Coronary artery (tissue), 2 donors: ENCODE measurements at places on chromosomes 5 and 9.

GRCh38 chr5:18072600-18072999 lies 438.3 kb downstream of the TAF11L14 start:
- DNase-seq, result no peak

GRCh38 chr9:95055851-95056551 lies 261.5 kb downstream of the FANCC start:
- DNase-seq, result no peak

GRCh38 chr5:52360985-52361384 lies 426.7 kb upstream of the ITGA1 start:
- no peak for DNase-seq

- no peak for DNase-seq
Measured at GRCh38 chr5:9543311-9543920, 2.5 kb downstream of the SEMA5A start.

- DNase-seq, result no peak
Measured at GRCh38 chr5:153573326-153574033, 83.0 kb downstream of the GRIA1 start.

DNA sequence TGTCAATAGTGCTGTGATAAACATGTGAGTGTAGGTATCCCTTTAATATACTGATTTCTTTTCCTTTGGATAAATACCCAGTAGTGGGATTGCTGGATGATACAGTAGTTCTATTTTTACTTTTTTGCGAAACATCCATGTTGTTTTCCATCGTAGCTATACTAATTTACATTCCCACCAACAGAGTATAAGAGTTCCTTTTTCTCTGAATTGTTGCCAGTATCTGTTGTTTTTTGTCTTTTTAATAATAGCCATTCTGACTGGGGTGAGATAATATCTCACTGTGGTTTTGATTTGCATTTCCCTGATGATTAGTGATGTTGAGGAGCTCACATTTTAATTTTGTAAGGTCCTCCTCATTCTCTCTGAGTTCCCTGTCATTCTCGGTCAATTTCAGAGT lies 71.1 kb upstream of the NFIL3 start:
- no peak for DNase-seq

DNA sequence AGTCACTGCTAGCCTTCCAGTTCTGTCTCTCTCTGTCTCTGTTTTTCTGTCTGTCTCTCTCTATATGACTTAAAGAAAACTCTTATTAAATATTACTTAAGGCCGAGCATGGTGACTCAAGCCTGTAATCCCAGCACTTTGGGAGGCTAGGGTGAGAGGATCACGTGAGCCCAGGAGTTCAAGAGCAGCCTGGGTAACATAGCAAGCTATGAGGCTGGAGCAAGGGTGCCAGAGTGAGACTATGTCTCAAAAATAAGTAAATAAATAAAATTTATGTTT lies 1.7 kb upstream of the GBGT1 start:
- no peak for DNase-seq

DNA sequence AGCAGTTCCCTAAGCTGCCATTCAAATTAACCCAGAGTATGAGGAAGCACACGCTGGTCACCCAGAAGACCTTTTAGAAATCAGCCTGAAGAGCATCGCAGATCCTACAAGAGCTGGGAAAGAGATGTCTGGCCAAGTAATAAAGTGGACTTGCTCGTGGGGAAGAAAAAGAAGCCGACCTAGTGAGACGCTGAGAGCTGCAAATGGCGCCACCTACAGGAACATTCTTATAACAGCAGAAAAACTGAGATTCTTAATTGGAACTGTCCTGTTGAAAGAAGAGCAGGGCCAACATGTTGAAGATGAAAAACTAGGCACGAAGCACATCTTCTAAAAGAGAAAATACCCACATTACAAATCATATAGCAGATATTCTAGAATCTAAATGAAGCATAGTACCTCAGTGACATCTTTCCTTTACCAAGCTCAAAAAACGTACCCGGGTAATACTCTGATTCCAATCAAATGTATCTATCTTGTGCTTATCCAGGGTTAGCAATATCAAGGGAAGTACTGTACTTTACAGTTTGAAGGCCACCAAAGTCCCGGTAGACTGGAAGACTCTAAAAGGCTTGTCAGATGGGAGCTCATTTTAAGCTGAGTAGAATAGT lies 3.9 kb upstream of the GNAQ start:
- no peak for DNase-seq

GRCh38 chr5:137342764-137343163 lies 156.4 kb downstream of the SPOCK1 start:
- no peak for DNase-seq

- DNase-seq, result no peak
Measured at GRCh38 chr9:93061260-93061751, 2.8 kb downstream of the SUSD3 start.

DNA sequence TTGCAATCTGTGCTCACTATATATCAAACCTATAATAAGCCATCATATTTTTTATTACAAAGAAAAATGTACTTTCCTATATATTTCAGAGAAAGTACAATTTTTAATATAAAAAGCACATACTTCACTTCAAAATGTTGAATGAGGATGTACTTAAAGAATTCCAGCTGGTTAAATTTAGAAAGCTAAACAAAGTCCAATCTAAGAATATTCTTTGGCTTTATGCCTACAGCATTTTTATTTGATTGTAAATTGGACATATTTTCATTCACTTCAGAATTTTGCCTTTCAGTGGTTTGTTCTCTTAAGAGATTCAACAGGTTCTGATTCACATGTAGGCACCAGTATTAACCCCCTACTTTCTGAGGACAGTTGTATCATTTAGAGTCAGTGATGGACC lies 533.8 kb downstream of the CAAP1 start:
- no peak for DNase-seq

- no peak for DNase-seq
Measured at GRCh38 chr5:95029569-95030366, 255.1 kb downstream of the MCTP1 start.

GRCh38 chr9:14993901-14994554 lies 83.8 kb upstream of the FREM1 start:
- no peak for DNase-seq
